ENCODE measurements at places on chromosomes 7 and 10.
A peak's percentile ranks its signal among the peaks of the same experiment; 100 is the strongest.

DNA sequence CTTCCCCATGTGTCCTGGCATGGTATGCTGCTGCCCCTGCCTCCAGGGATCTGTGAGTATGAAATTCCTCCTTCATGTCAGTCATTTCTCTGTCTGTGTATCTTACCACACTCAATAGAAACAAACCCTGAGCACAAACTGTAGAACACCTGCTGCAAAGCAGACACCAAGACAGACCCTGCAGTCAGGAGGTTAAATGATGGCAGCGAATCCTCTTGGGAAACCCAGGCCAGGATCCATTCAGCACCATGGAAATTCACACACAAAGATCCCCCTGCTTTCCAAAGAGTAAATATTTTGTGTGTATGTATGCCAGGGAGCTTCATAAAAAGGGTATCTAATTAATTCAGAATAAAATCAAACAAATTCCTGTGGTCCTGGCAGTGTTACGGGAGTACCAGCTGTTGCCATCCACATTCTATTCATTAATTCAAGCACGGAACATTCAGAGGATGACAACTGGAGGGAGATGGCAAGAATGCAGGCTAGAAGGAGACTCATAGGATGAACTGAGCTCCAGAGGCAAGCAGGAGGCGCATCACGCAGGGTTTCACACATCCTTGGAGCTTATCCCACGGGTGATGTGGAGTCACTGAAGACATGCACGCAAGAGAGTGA lies 14.8 kb downstream of the ITIH5 start:
- no peak for DNase-seq

GRCh38 chr7:158047391-158048059 lies 540.1 kb downstream of the PTPRN2 start:
- no peak for DNase-seq

- DNase-seq, result no peak
Observed at GRCh38 chr7:77281780-77282478, 82.3 kb upstream of the FGL2 start.

- DNase-seq, result no peak
Observed at GRCh38 chr10:43128958-43129706, 9.1 kb upstream of the CSGALNACT2 start.

GRCh38 chr7:93307131-93307660 lies 75.0 kb downstream of the VPS50 start:
- no peak for DNase-seq

- DNase-seq, result no peak
Observed at GRCh38 chr10:66836057-66836456, 89.8 kb upstream of the LRRTM3 start.

GRCh38 chr7:35038354-35038753 lies 1.1 kb upstream of the DPY19L1 start:
- no peak for DNase-seq

- DNase-seq, result peak; percentile 89
Observed at GRCh38 chr10:73644015-73644743, 2.9 kb upstream of the MYOZ1 start.
